ENCODE measurements at places on chromosomes 16 and 17. TPM values are rescaled to one million over a fixed set of nuclear protein-coding genes. Genes with fewer than 3 reads are reported as not detected.

DNA sequence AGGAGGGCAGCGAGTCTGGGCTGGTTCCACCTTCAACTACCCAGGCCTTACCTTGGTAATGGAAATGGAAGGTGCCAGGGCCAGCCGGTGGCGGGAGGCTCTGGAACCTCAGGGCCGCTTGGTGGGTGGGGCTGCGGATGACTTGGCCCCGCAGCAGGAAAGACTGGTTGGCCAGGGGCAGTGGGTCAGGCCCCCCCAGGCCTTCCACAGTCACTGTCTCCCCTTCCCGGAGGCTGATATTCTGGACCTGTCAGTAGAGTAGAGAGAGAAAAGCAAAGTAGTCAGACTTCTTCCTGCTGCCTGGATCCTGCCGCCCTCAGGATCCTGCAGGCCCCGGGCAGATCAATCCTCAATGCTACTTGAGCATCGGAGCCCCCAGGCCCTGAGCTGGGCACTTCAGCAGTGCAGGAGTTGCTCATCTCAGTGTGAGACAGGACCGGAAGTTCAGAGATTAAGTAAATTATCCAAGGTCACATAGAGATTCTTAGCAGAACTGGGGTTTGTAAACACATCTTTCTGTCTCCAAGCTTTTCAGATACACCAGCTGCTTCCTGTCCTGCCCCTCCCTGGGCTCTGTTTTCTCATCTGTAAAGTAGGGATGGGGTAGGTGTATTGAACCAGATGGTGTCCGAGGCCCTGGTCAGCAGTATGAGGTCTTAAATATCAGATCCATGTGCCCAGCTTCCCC lies 18.5 kb upstream of the PHF12 start:
- no peak for DNase-seq
- peaks cover 6% of the 10 kb centered on the region for H3K4me1 ChIP-seq
- no peaks in the 10 kb centered on the region for H3K27me3 ChIP-seq
- no peaks in the 10 kb centered on the region for H3K36me3 ChIP-seq
- H3K27ac ChIP-seq, result no peak overlapping the region

- H3K4me3 ChIP-seq, result no peak overlapping the region
- no peak for DNase-seq
- no peaks in the 10 kb centered on the region for H3K4me1 ChIP-seq
These were observed 18.3 kb downstream of the SLC4A1 start for GRCh38 chr17:44249501-44250246.

GRCh38 chr17:30796016-30796415 lies 28.5 kb downstream of the CRLF3 start:
- H3K36me3 ChIP-seq, result peaks cover 3% of the 10 kb centered on the region
- DNase-seq, result no peak
- H3K4me1 ChIP-seq, result no peaks in the 10 kb centered on the region
- no peak overlapping the region for H3K27ac ChIP-seq
- no peak overlapping the region for H3K4me3 ChIP-seq
- no peaks in the 10 kb centered on the region for H3K27me3 ChIP-seq

- no peaks in the 10 kb centered on the region for H3K36me3 ChIP-seq
- H3K4me1 ChIP-seq, result no peaks in the 10 kb centered on the region
- no peak for DNase-seq
- H3K4me3 ChIP-seq, result peak overlapping the region; percentile 53
- no peaks in the 10 kb centered on the region for H3K27me3 ChIP-seq
These were observed 40.1 kb downstream of the ZNF276 start for GRCh38 chr16:89761304-89761922.

GRCh38 chr16:11692651-11693050 lies 24.4 kb downstream of the SNN start:
- H3K4me3 ChIP-seq, result no peak overlapping the region
- no peaks in the 10 kb centered on the region for H3K27me3 ChIP-seq
- no peak overlapping the region for H3K27ac ChIP-seq
- H3K4me1 ChIP-seq, result peaks cover 8% of the 10 kb centered on the region
- DNase-seq, result no peak

- no peaks in the 10 kb centered on the region for H3K27me3 ChIP-seq
- DNase-seq, result no peak
- H3K27ac ChIP-seq, result no peak overlapping the region
- H3K4me1 ChIP-seq, result no peaks in the 10 kb centered on the region
These were observed 10.8 kb upstream of the ZNF629 start for GRCh38 chr16:30797670-30798309.

DNA sequence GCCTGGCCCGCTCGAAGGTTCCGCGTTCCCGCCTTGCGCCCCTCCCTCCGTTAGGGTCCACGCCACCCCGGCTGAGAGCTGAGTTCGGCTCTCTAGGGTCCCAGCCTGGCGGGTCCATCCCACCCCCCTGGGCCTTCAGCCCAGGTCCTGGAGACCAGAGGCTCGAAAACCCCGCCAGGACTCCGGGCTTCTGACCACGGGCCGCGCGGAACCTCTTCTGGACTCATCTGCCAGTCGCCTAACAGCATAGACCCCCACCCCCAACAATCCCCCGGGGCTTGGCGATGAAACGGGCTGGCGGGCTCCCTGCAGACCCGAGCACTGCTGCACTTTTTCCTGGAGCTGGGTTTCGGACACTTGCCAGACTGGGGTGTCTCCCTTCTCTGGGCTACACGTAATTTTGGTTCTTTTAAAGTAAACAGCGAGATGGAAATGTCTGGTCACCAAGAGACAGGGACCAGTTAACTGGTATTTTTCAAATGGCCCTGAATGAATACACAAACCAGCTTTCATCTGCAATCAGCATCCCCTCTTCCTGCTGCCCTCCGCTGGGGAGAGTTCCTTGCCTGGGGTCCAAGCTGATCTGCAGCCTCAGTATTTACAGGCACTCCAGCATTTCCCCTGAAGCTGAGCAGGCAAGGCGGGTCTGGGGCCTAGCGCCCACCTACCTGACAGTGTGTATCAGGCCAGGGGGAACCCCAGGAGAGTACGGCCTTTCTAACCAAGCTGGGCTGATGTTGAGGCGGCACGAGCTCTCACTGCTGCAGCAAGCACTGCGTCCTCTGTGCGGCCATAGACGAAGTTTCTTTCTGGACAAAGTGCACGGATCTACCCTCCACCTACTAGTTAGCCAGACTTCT lies 639 bp upstream of the TRIM65 start:
- H3K4me1 ChIP-seq, result peaks cover 18% of the 10 kb centered on the region
- no peaks in the 10 kb centered on the region for H3K27me3 ChIP-seq
- H3K4me3 ChIP-seq, result no peak overlapping the region
- H3K36me3 ChIP-seq, result peaks cover 26% of the 10 kb centered on the region
- DNase-seq, result peak; percentile 74
- H3K27ac ChIP-seq, result peak overlapping the region; percentile 91

- DNase-seq, result no peak
- no peak overlapping the region for H3K27ac ChIP-seq
- H3K36me3 ChIP-seq, result no peaks in the 10 kb centered on the region
These were observed 30.8 kb upstream of the RPL38 start for GRCh38 chr17:74172700-74173099.

DNA sequence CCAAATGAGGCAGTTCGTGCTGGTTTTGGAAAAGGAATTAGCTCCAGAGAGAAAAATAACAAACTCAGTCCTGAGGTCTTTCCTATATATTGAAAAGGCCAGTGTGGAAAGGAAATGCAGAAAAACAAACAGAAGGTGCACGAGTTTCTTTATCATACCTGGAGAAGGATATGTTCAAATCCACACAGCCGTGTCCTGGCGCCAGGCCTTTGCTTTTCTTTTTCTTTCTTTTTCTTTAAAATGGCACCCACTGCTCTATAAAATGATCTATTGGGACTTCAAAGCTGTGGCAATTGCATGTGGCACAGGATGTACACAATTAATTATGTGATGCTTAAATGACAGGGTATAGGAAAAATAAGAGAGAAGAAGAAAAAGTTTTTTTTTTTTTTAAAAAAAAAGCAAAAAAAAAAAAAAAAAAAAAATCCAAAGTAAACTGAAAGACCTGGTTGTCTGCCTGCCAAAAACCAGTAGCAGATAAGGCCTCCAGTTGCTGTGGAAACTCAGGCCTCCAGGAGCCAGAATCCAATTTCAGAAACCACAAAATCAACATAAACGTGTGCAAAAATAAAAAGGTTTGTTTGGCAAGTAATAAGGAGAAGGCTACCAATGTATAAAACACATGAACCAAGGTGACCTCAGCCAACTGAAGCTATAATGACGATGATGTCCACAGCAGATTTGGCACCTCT lies 957.6 kb upstream of the SOX9 start:
- H3K27me3 ChIP-seq, result no peaks in the 10 kb centered on the region
- no peaks in the 10 kb centered on the region for H3K4me1 ChIP-seq
- no peak overlapping the region for H3K4me3 ChIP-seq
- no peaks in the 10 kb centered on the region for H3K36me3 ChIP-seq
- no peak overlapping the region for H3K27ac ChIP-seq

- no peak overlapping the region for H3K4me3 ChIP-seq
- no peak overlapping the region for H3K27ac ChIP-seq
- H3K4me1 ChIP-seq, result no peaks in the 10 kb centered on the region
- no peaks in the 10 kb centered on the region for H3K36me3 ChIP-seq
- no peaks in the 10 kb centered on the region for H3K27me3 ChIP-seq
These were observed 8.1 kb downstream of the AMZ2 start for GRCh38 chr17:68255731-68256538.

GRCh38 chr16:48790151-48790550 lies 180.2 kb upstream of the N4BP1 start:
- H3K27me3 ChIP-seq, result no peaks in the 10 kb centered on the region
- no peaks in the 10 kb centered on the region for H3K4me1 ChIP-seq
- H3K4me3 ChIP-seq, result no peak overlapping the region
- no peaks in the 10 kb centered on the region for H3K36me3 ChIP-seq

GRCh38 chr17:61490540-61490975 lies 38.3 kb downstream of the TBX4 start:
- H3K27ac ChIP-seq, result no peak overlapping the region
- no peaks in the 10 kb centered on the region for H3K4me1 ChIP-seq
- H3K36me3 ChIP-seq, result no peaks in the 10 kb centered on the region
- H3K27me3 ChIP-seq, result no peaks in the 10 kb centered on the region
- no peak for DNase-seq

GRCh38 chr17:75987041-75987440 lies 8.0 kb downstream of the TEN1 start:
- H3K27ac ChIP-seq, result no peak overlapping the region
- H3K4me1 ChIP-seq, result peaks cover 6% of the 10 kb centered on the region
- H3K27me3 ChIP-seq, result no peaks in the 10 kb centered on the region
- no peak for DNase-seq

DNA sequence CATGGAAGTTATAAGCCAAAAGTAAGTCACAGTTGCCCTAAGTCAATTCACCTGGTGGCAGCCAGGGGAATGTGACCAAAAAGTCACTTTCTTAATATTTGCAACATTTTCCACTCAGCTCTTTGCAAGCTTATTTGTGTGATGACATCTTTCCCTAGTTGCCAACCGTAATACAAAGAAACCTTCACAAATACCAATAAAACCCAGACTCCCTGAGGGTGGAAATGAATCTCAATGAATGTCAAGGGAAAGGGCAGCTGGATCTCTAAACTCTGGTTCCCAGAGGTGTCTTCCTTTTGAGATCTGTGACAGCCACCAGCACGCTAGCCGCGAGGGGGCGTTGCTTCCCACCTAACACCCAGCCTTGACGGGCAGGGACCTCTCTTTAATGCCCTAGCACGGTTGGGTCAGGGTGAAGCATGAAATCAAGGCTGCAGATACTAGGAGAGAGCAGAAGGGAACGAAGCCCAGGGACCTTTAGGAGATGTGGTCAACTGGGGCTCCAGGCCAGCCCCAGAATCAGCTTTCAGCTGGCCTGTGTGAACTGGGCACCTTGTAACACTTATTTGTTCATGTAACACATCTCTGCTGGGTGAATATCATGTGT lies 82.2 kb downstream of the CMC2 start:
- no peaks in the 10 kb centered on the region for H3K27me3 ChIP-seq
- H3K36me3 ChIP-seq, result no peaks in the 10 kb centered on the region
- peak; percentile 41 for DNase-seq
- H3K4me1 ChIP-seq, result no peaks in the 10 kb centered on the region
- H3K27ac ChIP-seq, result no peak overlapping the region
- H3K4me3 ChIP-seq, result no peak overlapping the region

DNA sequence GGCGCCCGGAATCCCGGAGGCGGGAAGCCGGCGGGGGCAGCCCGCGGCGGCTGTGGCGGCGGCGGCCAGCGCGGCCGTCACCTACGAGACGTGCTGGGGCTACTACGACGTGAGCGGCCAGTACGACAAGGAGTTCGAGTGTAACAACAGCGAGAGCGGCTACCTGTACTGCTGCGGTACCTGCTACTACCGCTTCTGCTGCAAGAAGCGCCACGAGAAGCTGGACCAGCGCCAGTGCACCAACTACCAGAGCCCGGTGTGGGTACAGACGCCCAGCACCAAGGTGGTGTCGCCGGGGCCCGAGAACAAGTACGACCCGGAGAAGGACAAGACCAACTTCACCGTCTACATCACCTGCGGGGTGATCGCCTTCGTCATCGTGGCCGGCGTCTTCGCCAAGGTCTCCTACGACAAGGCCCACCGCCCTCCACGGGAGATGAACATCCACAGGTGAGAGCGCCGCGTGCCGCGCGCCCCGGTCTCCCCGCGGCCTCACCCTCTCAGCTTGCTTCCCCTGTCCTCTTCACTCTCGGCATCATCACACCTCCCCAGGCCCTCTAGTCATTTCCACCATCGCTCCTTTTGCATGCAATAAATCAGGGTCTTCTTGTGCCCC lies 706 bp downstream of the SHISA6 start:
- peaks cover 21% of the 10 kb centered on the region for H3K27me3 ChIP-seq
- no peak overlapping the region for H3K4me3 ChIP-seq
- DNase-seq, result peak; percentile 17
- H3K4me1 ChIP-seq, result no peaks in the 10 kb centered on the region

GRCh38 chr16:85094812-85095211 lies 17.5 kb downstream of the CIBAR2 start:
- H3K36me3 ChIP-seq, result no peaks in the 10 kb centered on the region
- no peaks in the 10 kb centered on the region for H3K4me1 ChIP-seq
- DNase-seq, result no peak
- H3K27me3 ChIP-seq, result no peaks in the 10 kb centered on the region
- H3K4me3 ChIP-seq, result no peak overlapping the region
- no peak overlapping the region for H3K27ac ChIP-seq

Gene ABCA6
- total RNA-seq, result 7.6 TPM

Gene EVI2A
- total RNA-seq, result 10.8 TPM

Gene AARSD1
- 35.8 TPM for total RNA-seq

Gene ST6GALNAC1
- total RNA-seq, result 0.31 TPM

Gene NT5M
- 2.8 TPM for total RNA-seq

Gene DHX40
- 41.4 TPM for total RNA-seq

Gene KRT36
- total RNA-seq, result not detected

Gene CES3
- total RNA-seq, result 2.1 TPM

Gene UMOD
- 65.7 TPM for total RNA-seq

Gene SEZ6L2
- 32.4 TPM for total RNA-seq

Gene SRCIN1
- total RNA-seq, result 6.1 TPM

Gene C16orf46
- 1.7 TPM for total RNA-seq

Gene ZG16
- total RNA-seq, result not detected

Gene TBC1D3H
- not detected for total RNA-seq

Gene SSTR5
- 6.7 TPM for total RNA-seq

Gene PLCG2
- 50.7 TPM for total RNA-seq

Gene IGFALS
- 1.4 TPM for total RNA-seq

Data from kidney (tissue), 22 donors.